Fibroblast of skin of right biceps (primary cell): ENCODE measurements at places on chromosomes 5 and 9.
A peak's percentile ranks its signal among the peaks of the same experiment; 100 is the strongest.

- DNase-seq = peak; percentile 7
Measured at GRCh38 chr5:100479079-100479688, 56.0 kb upstream of the FAM174A start.

GRCh38 chr5:156498226-156498980, 171.4 kb downstream of the SGCD start:
- peak; percentile 63 for DNase-seq

- no peak for DNase-seq
Measured at GRCh38 chr9:96009690-96010472, 134.4 kb downstream of the ERCC6L2 start.

GRCh38 chr5:89899559-89899958, 510.0 kb downstream of the CETN3 start:
- no peak for DNase-seq

GRCh38 chr9:123109540-123110279, 76.2 kb downstream of the GPR21 start:
- DNase-seq = no peak

DNA sequence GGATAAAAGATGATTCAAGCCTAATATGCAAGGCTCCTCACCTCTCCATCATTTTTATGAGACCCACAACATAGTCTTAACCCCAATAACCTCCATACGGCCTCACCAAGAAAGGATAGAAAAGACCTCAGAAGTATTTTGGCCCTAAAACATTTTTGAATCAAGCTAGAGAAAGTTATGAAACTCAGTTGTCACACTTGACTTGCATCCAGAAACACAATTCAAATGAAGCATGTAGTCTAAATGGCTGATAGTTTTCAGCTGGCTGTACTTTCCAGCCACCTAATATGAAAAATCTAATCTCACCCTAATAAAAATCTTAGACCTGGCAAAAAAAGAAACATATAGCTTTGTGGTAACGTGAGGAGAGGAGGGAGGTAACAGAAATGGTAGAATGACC, 116.1 kb downstream of the ARL15 start:
- no peak for DNase-seq

DNA sequence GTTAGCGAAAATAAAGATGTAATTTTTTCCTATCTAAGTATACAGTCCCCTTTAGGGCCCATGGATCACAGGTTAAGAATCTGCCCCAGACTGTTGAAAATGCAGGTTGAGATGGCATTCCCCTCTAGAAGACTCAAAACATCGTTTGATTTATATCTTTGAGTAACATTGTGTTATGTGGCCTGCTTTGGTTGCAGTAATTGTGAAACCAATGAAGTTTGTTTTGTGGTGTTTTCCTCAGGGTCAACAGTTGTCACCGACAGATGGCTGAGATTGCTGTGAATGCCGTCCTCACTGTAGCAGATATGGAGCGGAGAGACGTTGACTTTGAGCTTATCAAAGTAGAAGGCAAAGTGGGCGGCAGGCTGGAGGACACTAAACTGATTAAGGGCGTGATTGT, 7.8 kb downstream of the CCT5 start:
- DNase-seq = no peak

- DNase-seq = no peak
Measured at GRCh38 chr9:96494215-96494800, 44.3 kb downstream of the HABP4 start.

GRCh38 chr5:13081116-13081515, 863.4 kb downstream of the DNAH5 start:
- no peak for DNase-seq

DNA sequence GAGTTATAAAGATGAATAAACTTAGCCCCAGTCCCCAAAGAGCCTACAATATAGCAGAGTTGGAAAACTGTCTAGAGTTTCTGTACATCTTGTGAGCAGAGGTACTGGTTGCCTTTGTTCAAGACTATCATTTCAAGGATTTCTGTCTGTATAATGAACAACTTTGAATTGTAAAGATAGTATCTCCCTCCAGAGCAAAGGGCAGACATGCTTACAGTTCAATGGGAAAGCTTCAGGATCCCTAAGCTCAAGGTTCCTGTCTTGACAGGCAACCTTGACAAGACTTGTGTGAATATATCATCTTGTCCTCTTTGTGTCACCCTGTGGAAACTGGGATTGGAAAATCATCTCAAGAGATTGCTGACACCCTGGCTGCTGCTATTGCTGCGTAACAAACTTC, 242.8 kb upstream of the VLDLR start:
- no peak for DNase-seq

DNA sequence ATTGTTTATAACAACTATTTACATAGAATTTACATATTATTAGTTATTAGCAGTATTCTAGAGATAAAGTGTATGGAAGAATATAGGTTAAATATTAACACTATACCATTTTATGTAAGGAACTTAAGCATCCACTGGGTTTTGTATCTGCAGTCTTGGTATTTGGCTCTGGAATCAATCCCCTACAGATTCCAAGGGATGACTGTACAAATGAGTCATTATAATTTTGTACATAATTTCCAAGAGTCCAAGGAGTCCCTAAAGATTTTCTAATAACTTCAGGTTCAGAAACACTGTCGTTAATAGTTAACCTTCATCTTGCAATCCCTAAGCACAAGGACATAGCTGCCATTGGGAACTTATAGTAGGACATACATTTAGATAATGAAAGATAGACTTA, 254.8 kb upstream of the PDE4D start:
- peak; percentile 64 for DNase-seq

- DNase-seq = no peak
Measured at GRCh38 chr5:15526413-15526812, 26.4 kb downstream of the FBXL7 start.

GRCh38 chr5:128126241-128126640, 42.7 kb downstream of the SLC12A2 start:
- no peak for DNase-seq

DNA sequence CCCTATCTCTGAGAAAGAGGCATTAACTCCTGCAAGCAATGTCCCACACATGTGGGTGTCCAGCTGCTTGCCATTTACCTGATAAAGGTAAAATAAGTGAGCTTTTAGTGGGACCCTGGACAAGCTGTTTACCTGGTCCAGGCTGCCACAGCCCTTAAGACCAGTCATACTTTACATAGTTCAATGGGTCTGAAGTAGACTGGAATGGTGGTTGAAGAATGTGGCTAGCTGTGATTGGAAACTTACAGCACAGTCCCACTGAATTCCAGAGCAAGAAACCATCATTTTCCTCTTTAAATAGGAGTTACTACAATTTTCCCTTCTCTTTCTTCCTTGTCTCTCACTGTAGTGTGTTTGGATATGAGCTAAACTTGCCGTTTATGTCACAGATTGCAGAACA, 60.6 kb downstream of the GGTA1 start:
- DNase-seq = no peak

DNA sequence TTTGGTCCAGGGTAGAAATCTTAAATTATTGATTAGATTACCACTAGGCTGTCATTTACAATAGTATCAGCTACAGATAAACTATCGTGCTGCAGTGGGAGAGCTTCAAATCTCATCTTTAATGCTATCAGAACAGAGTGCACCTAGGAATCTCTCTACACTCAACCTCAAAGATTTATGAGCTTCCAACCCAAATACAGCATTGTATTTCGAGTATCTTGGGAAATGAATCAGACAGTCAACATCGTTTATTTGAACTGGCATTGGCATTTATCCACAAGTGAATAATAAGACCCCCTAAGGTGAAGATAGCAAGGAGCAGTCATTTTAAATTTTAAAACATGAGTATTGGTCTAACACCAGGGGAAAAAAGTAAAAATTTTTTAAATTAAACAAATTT, 1203.2 kb downstream of the CDH12 start:
- no peak for DNase-seq

GRCh38 chr5:75651575-75652238, 40.5 kb downstream of the ANKDD1B start:
- no peak for DNase-seq

- DNase-seq = no peak
Measured at GRCh38 chr9:79341561-79341960, 230.2 kb upstream of the TLE4 start.

DNA sequence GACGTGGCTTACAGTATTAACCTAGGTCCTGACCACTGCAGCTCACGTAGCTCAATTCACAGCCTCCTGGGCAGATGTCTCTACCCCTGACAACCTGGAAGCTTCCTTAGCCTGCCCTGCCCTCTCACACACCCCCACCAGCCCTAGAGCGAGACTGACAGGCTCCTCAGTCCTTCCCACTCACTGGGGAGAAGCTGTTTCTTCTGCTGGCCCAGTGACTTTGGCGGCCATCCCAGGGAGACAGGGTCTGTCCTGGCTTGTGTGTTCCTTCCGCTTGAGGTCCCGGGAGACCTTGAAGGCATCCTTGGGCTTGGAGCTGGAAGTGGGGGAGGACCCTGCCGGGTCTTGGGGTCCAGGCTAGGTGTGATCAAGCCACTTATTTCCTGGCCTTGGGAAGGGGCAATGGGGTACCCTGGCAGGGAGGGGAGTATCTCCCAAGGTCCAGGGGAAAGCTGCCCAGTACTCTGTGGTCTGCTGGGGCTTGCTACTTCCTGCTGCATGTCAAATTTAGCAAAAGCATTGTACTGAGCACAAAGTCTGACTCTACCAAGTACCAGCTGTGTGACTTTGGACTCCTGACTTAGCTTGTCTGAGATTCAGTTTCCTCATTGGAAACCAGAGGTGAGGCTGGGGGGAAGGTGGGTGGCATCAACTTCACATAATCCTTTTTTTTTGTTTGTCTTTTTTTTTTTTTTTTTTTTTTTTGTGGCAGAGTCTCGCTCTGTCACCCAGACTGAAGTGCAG, 1.9 kb downstream of the MIGA2 start:
- DNase-seq = no peak

DNA sequence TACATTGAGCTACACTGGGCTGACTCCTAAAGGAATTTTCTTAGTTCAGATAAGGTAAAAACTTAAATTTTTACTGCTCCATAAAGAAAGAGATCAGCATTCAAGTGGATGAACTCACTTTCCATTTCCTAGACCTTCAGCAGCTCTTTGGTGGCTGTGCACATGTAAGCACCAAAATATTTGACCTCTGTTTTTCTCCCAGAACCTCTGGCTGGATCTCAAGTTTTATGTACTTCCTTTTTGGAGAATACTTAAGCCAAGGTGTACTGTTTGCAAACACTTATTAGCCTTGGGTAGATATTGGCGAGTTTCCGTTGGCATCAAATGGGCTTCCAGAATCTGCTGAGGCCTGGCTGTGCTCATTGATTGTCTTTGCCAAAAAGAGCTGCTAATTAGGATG, 10.3 kb downstream of the TNC start:
- peak; percentile 51 for DNase-seq
